CD4-positive, alpha-beta T cell treated with Interleukin-6 for 4 hours (primary cell): ENCODE measurements at places on chromosomes 5 and 9.

DNA sequence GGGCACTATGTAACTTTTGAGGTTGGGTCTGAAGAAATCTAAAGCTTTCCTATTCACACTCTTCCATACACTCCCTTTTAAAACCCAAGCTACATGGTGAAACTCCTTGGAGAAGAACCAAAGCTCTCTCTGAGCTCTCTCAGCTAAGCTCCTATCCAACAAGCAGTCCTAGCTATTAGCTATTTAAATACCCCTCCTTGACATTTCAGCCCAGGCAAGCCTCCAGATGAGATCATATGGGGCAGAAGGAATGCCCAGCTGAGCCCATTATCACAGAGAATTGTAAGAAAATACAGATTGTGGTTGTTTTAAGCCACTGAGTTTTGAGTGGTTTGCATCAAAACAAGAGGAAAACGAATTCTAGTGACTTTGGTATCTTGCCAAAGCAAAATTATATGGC lies 15.2 kb downstream of the HSPB3 start:
- no peak for DNase-seq

DNA sequence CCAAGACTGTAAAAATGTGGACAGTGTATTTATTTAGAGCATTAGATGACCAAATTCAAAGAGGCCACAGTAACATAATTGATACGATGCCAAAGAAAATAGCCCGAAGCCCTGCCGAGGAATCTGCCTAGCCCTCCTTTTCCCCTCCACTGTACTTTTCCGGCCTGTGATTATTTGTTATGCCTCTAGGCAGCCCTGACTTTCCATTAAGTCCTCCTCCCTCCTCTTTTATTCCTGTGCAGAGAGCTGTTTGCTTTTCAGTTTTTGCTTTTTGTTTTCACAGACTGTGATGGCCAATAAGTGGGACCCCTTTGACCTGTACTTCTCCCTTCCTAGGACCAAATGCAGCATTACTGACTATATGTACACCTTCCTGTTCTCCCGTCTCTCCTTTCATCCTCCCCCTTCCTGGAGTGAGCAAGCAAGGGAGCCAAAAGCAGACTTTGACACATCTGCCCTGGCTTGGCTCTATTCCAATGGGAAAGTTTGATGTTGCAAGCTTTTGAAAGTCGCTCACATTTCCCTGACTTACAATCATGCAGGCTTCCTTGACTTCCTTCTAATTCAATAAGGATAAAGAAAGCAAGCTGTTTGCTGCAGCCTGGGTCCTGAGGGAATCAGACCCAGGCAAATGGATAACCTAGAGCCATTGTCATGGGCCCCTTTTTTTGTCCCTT lies 76.1 kb downstream of the NREP start:
- no peak for DNase-seq

GRCh38 chr9:81032030-81032572 lies 657.2 kb downstream of the TLE1 start:
- no peak for DNase-seq

GRCh38 chr5:58369513-58370190 lies 90.2 kb downstream of the PLK2 start:
- no peak for DNase-seq

DNA sequence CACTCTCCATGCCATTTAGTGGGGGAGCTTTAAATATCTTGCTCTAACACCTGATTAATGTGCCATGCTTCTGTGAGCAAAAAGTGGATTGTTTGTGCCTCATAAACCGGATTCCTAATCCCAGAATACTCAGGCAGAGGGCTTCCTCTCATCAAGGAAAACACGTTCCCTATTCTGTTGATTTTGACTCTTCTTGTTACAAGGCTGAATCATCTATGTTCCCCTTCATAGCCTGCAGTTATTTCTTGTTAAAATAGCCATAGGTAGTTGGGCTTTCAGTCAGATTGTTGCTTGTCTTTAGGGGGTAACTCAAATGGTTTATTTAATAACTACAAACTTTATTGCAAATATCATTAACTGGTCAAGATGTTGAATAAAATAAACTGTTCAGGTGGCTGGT lies 26.6 kb downstream of the ROPN1L start:
- no peak for DNase-seq

GRCh38 chr9:129525656-129526196 lies 95.2 kb downstream of the C9orf50 start:
- DNase-seq, result no peak

GRCh38 chr9:120326049-120326693 lies 253.8 kb downstream of the CDK5RAP2 start:
- DNase-seq, result no peak

DNA sequence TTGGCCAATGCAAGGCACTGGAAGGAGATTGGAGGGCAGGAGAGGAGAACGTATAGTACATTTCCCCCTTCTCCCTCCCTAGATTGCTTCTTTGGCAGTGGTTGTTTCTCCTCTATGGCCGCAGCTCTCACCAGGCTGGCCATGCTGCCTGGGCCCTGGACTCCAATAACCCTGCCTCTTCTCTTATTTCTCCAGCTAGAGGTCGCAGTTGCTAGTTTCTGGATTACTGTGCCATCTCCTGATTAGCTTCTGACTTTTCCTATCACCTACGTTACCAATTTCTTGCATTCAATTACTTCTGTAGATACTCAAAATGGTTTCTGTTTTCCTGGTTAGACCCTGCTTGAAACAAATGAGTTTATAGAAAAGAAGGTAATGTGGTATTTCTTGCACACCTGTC lies 2.4 kb upstream of the MACIR start:
- DNase-seq, result no peak
